ENCODE measurements at places on chromosomes 5 and 9.

DNA sequence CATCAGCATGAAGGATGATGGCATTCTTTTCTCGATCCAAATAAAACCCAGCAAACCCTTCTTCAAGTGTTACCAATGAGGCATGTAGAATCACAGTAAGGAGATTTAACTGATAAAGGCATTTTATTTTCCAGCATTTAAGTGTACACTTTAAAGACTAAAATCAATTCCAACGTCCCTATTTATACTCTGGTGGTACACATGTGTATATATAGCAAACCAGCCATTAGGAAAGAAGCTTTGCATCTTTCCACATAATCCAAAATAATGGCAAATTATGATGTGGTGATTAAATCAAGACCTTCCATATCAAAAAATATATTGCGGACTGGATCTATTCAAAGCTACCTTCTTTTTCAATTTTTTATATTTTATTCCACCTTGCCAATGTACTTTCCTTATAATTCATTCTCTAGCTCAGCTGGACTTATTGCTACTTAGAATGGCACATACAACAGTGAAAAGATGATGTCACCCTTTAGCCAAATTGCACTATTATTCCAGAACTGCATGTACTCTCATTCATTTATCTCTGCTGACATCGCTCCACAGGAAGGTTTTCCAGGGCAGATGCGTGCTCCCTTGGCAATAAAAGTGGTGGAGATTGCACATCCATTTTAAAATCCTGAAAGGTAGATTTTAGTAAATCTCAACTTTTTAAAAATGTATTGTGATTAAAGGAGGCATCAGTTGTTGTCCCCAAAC, 63.3 kb upstream of the SLC30A5 start:
- DNase-seq, result peak; percentile 49

GRCh38 chr9:106557996-106558667, 304.8 kb upstream of the ZNF462 start:
- DNase-seq, result no peak

GRCh38 chr9:119268985-119269384, 100.2 kb downstream of the BRINP1 start:
- no peak for DNase-seq

DNA sequence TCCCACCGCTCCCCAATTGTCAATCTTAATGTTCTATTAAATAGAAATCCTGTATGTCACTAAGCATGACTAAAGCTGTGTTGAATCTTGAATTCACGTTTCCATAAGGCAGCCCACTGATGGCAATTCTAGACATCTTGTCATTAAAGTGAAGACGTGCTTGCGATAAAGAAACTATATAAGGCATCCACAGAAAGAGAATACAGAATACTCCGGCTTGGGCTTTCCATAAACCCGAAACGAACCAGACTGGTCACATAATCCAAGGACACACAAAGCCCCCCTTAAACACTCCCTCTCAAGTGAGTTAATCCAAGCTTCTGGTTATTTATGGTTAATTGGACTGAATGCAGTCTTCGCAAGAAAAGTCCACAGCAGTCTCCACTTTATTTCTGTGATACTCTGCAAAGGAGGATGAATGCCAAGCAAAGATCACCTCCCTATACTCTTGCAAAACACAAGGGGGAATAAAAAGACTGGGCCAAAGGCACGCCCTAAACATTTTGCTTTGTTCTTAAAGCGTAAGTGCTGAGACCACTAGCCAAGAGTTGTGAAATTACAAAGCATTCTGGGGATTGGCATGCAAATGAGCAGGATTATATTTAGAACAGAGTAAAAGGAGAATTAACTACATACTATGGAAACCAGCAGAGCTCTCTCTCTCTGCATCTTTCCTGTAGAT, 54.7 kb downstream of the DPYSL3 start:
- DNase-seq, result no peak

- DNase-seq, result no peak
These were observed 32.3 kb downstream of the SHISAL2B start for GRCh38 chr5:64722588-64722987.

- no peak for DNase-seq
These were observed 51.2 kb upstream of the ROR2 start for GRCh38 chr9:92001244-92001643.

DNA sequence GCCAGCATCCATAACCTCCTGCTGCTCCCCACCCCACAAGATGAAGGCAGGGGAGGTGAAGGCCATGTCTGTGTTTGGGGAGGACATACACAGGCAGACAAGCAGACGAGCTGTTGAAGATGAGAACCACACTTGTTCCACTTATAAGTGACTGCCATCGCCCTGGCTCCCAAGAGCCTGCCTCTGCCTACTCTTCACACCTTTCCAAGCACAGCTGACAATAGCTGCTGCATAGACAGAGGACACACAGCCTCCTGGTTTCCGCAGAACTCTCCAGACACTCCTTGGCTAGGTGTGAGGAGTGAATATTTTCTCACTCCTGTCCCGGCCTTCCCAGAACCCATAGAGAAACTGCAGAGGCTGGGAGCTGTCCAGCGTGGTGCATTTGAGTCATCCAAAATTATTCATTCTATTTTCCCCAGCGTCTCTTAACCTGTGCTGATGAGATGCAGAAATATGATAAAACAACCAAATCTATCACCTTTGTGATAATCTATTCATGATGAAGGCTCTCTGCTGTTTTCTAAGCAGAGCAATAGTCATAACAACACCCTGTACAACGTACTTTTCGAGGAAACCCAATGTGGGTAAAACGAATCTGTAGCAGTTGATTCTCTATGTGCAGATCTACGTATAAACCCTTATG, 24.7 kb downstream of the KLF9 start:
- no peak for DNase-seq

- no peak for DNase-seq
These were observed 101.4 kb downstream of the COL5A1 start for GRCh38 chr9:134742822-134743535.

GRCh38 chr9:1100201-1100600, 50.0 kb downstream of the DMRT2 start:
- DNase-seq, result no peak

GRCh38 chr9:63728287-63728686, 1556.7 kb downstream of the FOXD4L5 start:
- DNase-seq, result no peak

- no peak for DNase-seq
These were observed 27.6 kb upstream of the SMIM23 start for GRCh38 chr5:171757853-171758535.

DNA sequence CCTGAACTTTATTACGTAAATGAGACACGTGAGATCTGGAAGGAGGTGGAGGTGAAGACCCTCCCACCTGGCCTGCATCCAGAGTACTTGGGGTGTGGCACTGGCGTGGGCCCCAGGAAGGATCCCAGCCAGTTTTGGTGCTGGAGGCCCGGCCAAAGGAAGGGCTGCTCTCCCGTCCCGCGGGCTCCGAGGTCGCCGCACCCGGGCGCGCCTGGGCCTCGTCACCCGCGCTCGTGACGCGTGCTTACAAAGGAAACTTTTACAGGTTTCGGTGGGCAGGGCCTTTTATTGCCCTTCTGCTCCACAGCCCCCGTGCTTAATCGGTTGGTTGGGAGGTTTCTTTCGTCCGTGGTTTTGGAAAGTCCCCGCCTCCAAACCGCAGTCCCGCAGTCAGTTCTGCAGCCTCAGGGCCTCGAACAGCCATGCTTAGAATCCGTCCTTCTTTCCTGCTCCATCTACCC, 29.2 kb downstream of the CDKN2A start:
- no peak for DNase-seq

DNA sequence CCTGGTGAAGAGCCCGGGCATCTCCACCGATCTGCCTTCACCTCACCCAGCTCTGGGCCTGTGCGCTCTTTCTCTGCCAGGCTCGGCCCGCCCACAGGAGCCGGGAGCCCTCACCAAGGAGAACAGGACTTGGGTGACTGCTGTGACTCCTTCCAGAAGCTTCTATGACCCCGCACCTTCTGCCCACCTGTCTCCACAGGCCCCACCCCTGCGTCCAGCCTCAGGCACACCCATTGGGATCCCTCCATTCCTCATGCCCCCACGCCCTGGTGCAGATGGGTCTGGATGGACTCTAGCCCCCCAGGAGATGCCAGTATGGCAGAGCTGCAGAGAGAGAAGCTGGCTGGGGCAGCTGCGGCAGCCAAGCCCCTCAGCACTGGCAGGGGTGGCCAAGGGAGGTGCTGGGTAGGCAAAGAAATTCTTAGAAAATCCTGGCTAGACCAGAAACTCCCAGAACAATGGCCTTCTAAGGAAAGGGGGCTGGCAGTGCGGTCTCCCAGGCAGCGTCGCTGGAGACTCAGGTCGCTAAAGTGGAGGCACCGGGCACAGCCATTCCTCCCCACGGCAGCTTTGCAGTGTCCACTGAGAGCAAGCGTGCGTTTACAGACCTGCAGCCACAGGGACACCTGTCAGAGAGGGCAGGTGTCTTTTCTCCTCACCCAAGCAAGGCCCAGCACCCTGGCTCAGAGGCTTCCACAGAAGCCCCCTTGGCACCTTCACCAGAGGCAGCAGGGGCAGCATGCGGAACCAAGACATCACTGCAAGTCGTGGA, 17.3 kb downstream of the LPCAT1 start:
- no peak for DNase-seq

DNA sequence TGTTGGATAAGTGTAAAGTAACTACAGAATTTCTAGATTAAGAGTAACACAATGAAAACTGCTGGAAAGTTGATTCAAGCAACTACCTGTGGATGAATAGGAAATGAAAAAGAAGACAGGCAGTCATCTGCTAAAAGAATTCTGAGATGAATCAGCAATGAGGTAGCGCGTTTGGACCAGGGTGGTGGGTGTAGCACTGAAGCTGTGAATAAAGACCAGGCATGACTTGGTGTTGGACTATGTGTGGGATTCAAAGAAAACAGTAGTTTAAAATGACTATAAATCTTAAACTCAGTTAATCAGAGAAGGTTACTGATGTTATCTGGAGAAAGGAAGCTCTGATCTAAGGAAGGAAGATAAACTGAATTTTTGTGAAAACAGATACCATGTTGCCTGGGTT, 159.8 kb downstream of the FBN2 start:
- DNase-seq, result no peak

DNA sequence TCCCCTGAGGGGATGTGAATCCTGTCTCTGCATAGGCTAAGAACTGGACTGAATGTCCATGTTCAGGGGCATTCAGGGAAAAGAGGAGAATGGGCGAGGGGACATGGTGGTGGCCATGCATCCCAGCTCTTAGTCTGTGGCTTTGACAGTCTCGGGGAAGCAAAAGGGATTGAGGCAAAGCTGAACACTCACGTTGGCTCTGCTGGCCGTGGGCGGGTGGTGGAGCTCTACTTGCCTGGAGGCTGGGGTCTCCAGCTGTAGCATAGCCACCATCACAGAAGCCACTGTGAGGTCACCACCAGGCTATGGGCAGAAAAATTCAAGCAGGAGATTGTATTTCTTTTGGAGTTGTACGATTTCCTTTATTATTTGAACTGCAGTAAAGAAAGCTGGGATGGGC, 4.1 kb downstream of the GARIN3 start:
- DNase-seq, result no peak

DNA sequence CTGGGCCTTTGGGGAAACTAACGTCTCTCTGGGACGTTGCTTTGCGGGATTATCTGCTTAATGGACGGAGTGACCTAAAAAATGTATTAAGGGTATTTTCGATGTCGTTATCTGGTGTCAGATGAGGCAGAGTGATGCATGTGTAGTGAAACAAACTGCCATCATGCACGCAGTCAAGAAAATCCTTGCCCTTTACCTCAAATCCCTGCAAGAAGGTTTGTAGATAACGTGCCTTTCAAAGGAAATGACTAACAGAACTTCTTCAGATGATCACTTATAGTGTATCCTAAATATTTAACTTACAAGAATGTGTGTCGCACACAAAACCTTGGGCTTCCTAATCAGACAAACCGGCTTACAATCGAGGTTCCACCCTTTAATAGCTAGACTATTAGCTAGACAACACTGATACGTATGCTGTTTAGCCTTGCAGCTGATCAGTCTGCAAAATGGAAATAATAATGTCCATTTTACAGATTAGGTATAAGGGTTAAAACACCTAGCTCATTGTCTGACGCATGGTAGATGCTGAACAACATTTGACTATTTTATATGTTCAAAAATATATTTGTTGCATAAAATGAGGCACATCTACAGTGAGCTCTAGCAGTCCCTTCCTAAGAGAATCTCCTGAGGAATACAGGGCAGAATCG, 541 bp upstream of the TBCA start:
- DNase-seq, result no peak

GRCh38 chr9:6426117-6426516, 13.1 kb downstream of the UHRF2 start:
- no peak for DNase-seq

GRCh38 chr9:93684161-93684765, 107.9 kb downstream of the PHF2 start:
- no peak for DNase-seq

GRCh38 chr5:122076669-122077365, 1.2 kb downstream of the LOX start:
- DNase-seq, result peak; percentile 60

GRCh38 chr5:141931694-141932093, 8.0 kb downstream of the DELE1 start:
- no peak for DNase-seq

DNA sequence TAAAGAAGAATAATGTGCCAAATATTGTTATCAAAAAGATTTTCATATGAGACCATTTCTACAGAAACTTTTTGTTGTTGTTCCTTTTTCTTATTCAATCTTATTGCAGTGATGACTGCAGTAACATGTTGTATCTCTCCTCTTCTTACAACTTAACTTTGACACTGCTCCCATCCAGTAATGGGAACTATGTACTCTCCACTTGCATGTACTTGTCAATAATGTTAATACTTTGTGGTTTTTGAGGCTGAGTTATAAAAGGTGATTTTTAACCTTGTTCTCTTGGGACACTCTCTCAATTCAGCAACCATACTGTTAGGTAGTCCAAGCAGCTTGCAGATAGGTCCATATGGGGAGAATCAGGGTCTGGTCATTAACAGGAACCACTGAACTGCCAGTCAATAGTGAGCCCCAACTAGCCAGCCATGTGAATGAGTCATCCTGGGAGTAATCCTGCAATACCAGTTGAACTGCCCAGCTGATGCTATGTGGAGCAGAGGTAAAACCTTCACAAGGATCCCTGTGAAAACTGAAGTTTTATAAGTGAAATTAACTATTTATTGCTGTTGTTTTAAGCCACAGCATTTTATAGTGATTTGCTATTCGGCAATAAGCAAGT, 199.6 kb upstream of the DAB2 start:
- DNase-seq, result no peak

GRCh38 chr5:150021491-150022157, 21.1 kb downstream of the HMGXB3 start:
- DNase-seq, result no peak

GRCh38 chr5:129125819-129126218, 31.3 kb downstream of the ISOC1 start:
- no peak for DNase-seq

DNA sequence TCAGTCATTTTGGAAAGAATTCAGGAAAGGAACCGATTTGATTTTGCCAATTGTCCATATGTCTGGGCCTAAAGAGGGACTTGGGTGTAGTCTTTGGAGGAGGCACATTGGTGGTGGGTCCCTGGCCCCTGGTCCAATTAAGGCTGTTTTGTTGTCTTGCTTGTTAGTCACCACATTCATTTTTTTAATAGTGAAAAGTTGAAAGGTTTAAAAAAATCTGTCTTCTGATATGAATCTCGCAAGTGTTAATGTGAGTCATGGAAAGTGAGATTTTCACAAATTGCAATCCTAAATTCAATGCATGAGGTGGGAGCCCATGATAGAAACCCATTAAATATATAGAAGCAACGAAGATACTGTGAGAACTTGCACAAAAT, 165.9 kb upstream of the OTULINL start:
- no peak for DNase-seq

- no peak for DNase-seq
These were observed 954.1 kb upstream of the COX7C start for GRCh38 chr5:85663708-85664031.

All from pons (tissue), 1 donor.